Fibroblast of skin of scalp (primary cell): ENCODE measurements at places on chromosomes 3 and 15.

GRCh38 chr3:51057121-51057520 is 328.0 kb upstream of the MANF start:
- DNase-seq: no peak

GRCh38 chr3:180082699-180083098 is 46.0 kb upstream of the PEX5L start:
- no peak for DNase-seq

GRCh38 chr15:68197170-68197492 is 8.0 kb downstream of the CALML4 start:
- DNase-seq: no peak

DNA sequence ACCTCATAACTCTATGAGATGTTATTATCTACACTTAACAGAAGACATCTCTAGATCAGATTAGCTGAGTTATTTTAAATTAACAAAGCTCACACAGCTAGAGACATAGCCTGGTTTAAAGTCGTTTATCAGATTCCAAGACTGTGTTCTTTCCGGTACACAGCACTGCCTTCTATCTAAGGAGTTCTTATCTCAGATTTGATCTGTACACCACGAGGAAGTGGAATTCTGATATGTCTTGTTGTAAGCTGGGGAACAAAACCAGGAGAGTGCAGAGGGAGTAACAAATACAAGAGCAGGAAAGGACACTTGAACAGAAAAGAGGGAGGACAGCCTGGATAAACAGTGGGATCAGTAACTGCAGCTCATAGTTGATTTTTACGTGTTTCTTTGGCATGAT is 61.7 kb upstream of the KCNMB2 start:
- no peak for DNase-seq

GRCh38 chr3:143585720-143586456 is 262.4 kb downstream of the SLC9A9 start:
- no peak for DNase-seq
